ENCODE measurements at places on chromosomes 2 and 18.

- DNase-seq, result no peak
These were observed 291.1 kb downstream of the CCDC102B start for GRCh38 chr18:69088973-69089372.

DNA sequence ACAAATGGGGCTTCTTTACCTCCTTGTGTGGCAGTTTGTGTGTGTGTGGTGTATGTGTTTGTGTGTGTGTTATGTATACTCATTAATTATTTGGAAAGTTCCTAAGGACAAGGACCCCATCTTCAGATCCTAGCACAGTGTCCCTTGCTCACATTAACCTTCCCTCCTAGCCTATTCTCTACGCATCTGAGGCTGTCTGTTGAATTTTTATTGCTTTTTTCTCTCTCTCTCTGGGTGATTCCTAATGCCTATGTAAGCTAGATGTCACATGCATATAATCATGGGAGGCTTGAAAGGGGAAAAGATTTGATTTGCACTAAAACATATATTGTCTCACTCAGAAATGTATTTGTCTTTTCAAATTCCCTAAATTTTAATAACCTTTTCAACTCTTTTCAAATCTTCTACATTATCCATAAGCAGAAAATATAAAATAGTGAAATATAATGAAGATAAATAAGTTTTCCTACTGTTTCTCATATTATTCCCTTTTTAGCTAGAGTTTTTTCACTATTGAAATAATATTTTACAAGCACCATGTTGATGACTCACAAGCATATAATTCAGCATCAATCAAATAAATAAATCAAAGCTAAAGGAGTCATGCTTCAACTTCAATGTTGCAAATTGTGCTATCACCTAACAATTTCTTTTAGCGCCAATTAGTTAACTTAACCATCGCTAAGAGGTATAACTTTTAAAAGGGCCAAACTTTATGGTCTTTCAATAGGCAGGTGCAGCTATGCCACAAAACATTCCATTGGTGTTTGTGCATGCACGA is 199.0 kb upstream of the ERBB4 start:
- DNase-seq, result no peak

- no peak for DNase-seq
These were observed 68.7 kb downstream of the CDH2 start for GRCh38 chr18:28108254-28108653.

DNA sequence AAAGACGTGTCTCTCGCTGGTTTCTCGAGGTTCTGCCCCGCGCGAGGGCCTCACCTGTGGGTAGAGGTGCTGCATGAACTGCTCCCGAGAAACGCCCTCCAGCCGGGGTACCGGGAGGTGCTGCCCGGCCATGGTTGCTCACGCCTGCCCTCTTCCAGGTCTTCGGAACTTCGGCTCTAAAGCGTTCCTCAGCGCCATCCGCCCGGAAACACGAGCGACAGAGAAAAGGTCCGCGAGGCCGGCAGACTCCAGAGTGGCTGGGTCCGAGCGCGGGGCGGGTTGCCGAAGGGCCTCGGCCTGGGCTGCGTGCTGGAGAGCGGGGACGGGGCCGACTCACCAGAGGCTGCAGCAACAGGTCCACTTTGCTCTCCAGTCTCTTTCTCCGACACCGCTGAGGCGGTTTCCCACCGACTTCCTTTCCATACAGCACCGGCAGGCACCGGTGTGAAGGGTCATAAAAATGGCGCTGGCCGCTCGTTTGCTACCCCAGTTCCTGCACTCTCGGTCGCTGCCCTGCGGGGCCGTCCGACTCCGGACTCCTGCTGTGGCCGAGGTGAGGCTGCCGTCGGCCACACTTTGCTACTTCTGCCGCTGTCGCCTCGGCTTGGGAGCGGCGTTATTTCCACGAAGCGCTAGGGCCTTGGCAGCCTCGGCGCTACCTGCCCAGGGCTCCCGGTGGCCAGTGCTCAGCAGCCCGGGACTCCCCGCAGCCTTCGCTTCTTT is at the start of the genes MAIP1 and TYW5:
TSS of gene MAIP1 (plus strand) at position 244 of the 723 bp plus-strand sequence. CDS start at position 461, 217 bp downstream.
TSS of gene TYW5 (minus strand) at position 153 of the 723 bp plus-strand sequence. CDS start at position 132, 21 bp downstream.
- peak; percentile 76 for DNase-seq

DNA sequence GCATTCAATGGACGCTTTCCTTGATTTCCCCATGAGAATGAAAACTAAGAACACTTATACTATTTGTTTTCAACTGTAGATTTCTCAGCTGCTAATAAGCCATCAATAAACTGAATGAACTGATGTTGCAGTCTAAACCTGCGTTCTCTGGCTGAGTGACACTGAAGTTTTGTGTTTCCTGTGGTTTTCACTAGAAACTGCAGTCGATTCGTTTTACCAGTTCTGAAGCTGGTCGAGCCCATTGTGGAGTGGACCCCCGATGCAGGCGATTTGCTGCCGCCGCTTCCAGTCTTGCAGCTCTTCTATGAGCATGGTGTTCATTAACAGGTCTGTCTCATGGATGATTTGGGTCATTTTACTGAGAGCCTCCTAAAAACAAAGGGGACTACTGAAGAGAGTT is 50.6 kb upstream of the STAT1 start:
- no peak for DNase-seq

GRCh38 chr18:45363196-45363595 is 252.1 kb upstream of the SLC14A2 start:
- DNase-seq, result no peak
